Suppressor macrophage treated with lipopolysaccharide for 4 hours (primary cell): ENCODE measurements at places on chromosomes 16 and 17.
A peak's percentile ranks its signal among the peaks of the same experiment; 100 is the strongest.

DNA sequence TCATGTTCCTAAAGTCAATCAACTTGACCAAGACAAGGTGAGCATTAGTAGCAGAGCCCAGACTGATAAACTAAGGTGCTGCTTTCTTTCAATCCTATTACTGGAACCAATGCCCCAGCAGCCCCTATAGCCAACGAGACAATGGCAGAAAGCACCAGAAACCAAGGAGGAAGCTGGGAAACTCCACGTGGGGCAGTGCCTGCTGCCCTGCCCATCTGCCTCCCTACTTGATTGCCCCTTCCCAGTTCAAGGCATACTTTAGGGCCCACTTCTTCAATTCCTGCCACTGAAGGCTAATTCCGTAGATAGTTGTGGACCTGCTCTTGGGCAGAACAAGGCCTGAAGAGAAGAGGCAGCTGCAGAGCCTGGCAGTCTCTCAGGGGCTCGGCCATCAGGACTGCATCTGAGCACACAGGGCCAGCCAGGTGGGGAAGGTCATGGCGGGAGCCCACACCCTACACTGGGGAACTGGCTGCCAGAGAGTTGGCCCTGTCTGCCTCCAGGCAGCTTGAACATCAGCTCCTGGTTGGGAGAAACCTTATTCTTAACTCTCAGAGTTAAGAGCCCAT is 30.9 kb downstream of the WSB1 start:
- DNase-seq = no peak

DNA sequence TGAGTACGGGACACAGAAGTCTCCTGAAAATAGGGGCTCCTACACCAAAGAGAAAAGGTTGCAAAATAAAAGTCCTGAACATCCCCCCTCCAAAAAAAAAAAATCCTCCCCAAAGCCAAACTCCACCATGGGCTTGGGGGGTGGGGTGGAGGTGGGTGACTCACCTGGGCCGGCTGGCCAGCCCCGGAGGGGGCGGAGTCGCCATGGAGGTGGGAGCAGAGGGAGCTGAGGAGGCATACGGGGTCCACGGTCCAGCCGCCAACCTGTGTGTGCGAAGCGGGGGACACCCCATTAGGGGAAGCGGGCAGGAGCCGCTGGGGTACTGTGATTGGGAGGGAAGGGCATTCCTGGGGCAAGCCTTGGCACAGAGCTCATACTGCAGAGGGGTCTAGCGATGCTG is 31.0 kb downstream of the SRCIN1 start:
- no peak for DNase-seq

DNA sequence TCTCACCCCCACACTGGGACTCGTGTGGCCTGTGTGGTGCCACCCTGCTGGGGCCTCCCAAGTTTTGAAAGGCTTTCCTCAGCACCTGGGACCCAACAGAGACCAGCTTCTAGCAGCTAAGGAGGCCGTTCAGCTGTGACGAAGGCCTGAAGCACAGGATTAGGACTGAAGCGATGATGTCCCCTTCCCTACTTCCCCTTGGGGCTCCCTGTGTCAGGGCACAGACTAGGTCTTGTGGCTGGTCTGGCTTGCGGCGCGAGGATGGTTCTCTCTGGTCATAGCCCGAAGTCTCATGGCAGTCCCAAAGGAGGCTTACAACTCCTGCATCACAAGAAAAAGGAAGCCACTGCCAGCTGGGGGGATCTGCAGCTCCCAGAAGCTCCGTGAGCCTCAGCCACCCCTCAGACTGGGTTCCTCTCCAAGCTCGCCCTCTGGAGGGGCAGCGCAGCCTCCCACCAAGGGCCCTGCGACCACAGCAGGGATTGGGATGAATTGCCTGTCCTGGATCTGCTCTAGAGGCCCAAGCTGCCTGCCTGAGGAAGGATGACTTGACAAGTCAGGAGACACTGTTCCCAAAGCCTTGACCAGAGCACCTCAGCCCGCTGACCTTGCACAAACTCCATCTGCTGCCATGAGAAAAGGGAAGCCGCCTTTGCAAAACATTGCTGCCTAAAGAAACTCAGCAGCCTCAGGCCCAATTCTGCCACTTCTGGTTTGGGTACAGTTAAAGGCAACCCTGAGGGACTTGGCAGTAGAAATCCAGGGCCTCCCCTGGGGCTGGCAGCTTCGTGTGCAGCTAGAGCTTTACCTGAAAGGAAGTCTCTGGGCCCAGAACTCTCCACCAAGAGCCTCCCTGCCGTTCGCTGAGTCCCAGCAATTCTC is 27.4 kb downstream of the STH start:
- peak; percentile 54 for DNase-seq

DNA sequence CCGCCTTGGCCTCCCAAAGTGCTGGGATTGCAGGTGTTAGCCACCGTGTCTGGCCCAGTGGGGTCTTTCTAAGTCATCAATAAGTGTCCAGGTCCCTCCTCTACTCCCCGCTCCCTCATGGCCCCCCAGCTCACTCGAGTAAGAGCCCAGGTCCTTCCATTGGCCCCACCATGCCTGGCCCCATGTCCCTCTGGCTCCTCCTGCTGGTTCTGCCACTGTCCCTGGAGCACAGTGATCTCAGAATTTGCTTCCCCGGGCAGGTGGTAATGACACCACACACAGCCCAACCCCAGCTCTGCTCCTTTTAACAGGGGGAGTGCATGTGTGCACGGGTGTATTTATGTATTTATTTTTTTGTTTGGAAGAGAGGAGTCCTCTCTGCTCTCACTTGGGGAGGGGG is 19.6 kb downstream of the MGAT5B start:
- no peak for DNase-seq

DNA sequence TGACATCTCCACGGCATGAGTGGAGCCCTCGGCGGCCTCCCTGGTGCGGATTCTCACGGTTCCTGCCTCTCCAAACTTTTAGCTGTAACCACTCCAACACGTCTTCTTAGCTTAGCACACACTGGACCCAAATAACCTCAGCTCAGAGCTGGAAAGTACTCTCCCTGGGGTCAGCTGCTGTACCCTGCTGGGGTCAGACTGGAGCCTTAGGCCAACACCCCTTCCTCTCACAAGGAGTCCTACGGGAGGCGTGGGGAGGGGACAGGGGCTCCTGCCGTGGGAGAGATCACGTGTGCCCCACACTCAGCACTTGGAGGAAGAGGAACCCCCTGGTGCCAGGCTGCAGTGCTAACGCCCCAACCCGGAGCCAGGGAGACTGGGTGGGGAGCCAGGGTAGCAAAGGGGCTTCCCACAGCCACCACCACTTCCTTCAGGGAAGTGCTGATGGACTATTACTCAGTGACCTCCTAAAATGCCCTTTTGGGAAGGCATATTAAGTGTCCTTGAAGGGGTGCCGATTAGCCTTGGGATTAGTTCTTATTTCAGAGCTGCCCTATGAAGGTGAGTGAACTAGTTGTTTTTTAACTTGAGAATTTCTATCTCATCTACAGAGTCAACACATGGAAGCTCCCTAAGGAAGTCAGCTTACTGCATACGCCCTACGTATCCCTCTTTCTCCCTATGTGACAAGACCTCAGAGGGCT is 124.0 kb downstream of the HIC1 start:
- DNase-seq = peak; percentile 74

- DNase-seq = no peak
Observed at GRCh38 chr16:23145186-23145585, 4.1 kb downstream of the USP31 start.

DNA sequence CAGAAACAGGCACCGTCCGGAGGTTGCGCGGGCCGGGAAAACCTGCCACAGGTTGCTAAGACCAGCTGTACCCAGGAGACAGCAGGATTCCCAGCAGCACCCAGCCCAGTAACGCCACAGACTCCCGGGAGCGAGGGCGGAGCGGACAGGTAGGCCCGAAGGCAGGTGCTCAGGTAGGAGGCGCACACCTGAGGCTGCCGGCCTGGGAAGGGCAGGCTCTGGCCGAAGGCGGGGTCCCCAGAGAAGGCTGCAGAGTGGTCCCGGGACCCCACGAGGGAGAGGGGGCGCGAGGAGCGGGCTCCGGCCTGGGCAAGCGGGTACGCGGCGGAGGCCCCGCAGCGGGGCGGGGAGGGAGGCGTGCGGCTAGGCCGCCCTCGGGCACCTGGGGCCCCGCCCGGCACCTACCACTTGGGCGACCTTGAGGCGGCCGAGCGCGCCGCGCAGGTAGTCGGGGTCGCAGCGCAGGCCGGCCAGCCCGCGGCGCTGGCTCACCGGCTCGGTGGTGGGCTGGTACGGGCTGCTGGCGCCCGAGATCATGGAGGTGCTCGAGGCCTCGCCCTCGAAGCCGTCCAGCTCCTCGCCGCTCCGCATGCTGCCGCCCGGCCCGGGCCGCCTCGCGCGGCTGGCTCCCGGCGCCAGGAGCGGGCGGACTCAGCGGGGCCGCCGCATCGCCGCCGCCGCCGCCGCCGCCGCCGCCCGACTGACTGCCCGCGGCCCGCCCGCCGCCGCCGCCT is 441 bp downstream of the CMTM4 start:
- no peak for DNase-seq

DNA sequence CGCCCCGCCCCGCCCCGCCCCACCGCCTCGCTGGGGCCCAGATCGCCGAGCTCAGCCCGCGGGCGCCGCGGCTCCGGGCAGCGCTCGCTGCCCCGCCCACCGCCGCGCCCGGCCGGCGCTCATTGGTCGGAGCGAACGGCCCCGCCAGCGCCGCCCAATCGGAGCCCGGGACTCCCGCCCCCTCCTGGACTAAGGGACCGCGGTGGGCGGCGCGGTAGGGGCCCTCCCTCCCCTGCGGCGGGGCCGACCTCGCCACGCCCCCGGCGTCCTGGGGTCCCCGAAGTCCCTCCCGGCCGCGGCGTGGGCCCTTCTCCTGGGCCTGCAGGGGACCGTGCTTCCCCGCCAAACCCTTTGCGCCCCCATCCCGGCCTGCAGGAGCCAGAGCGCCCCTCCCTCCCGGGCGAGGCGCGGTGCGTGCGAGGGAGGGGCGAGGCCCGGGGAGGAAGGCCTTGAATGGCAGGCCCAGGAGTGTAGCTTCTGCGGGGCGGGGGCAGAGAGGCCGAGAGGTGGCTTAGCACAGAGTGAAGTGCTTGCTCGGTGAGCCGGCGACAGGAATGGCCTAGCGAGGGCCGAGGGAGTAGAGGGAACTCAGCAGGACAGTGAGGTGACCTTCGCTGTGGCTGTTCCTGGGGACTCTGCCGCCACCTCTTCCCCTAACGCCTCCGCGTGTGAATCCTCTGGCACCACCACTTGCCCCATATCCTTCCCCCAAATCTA is at the start of gene CAMKK1:
Gene CAMKK1 (minus strand): TSS at position 51 of the 717 bp plus-strand sequence. CDS start 7,366 bp downstream, outside the sequence.
- DNase-seq = peak; percentile 95

DNA sequence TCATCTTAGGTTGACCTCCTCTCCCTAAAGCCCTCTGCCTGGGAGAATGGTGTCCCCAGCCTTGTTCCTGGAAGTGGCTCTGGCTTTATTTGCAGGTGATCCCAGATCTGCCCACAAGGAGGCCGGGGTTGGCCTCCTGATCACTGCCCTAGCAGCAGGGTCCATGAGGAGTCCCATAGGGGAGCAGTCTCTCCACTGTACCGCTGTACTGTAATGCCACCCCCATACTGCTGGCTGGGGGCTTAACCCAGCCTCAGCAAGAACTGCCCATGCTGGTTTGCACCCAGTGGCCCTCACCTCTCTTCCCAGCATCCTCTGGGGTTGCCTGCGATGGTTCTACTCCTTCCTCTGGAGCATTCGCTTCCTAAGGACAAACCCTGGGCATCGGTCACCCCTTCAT is 39.1 kb downstream of the PSME3IP1 start:
- DNase-seq = no peak

DNA sequence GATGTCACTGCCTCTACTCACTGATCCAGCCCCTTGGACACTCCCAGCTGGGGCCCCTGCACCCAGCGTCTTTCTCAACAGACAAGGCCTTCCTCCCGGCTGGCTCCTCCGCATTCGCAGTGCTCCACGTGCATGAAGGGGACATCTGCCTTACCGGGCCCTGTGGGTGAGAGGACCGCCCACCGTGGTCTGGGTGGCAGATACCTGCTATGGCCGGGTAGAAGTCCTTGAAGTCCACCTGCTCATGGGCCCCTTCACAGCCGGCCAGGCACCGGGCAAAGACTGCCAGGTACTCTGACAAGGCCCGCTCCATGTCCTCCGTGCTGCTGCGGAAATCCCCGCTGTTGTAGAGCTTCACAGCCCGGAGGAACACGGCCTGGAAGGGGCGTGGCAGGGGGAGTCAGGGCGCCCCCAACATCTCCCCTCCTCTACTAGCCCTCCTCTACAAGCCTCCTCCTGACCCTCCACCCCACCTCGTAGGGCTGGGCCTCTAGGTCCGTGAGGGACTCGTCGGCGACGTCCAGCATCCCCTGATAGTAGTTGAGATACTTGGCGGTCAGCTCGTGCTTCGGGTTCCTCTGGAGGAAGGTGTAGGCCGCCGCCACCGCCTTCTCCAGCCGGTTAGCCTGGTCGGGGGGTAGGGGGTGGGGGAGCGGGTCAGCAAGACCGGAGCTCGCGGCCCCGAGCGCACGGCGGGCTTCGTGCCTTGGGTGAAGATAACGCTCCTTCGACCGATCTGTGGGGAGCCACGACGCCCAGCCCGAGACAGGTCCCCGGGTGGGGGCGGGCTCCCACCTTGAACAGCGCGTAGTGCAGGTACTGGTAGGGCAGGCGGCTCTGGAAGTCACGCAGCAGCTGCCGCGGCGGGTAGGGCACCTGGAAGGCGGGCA is 845 bp downstream of the P3H4 start:
- no peak for DNase-seq

DNA sequence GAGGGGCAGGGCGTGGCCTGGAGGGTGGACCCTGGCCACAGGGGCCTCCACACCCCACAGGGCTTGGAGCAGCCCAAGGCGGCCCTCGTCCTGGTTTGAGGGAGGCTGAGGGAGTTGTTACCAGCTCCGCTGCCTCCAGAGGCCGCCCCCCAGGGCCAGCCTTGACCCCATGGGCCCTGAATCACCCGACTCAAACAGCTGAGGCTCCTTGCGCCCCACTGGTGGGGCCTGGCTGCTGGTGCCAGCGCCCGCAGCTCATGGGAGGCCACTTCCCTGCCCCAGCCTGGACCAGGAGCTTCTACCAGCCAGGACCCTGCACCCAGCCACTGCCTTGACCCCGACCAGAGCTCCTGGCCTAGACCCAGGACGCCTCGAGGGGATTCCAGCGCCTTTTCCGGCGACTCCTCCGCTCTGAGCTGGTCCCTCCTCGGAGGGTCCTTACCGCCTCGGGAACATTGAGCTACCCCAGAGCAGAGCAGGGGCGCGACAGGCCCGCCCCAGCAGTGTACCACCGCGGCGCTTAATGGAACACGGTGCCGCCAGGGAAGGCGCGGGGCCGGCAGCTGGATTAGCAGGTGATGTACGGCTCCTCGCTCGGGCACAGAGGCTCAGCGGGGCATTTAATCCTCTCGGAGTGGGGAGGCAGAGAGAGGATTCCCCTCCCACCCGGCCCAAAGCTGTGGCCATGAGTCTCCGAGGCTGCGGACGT is 37.2 kb downstream of the GSE1 start:
- DNase-seq = no peak

DNA sequence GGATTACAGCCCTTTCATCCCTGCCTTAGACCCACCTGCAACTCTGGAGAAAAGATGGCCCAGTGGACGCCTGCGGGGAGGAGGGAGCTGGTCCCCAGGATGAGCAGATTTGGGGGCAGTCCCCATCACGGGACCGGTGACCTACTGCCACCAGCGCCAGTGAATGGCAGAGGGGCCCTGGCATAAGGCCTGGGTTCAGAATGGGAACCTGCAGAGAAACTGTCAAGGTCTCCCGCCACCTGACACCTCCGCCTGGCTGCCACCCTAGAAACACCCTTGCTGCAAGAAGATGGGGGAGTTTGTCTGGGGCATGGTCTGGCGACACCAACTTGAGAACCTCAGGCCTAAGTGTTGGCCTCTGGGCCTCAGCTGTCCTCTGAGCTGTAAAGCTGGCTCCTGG is 335.7 kb downstream of the SEC14L1 start:
- no peak for DNase-seq

GRCh38 chr16:66364117-66364958 is 2.2 kb upstream of the CDH5 start:
- no peak for DNase-seq
